ENCODE measurements at places on chromosomes 4 and X.

DNA sequence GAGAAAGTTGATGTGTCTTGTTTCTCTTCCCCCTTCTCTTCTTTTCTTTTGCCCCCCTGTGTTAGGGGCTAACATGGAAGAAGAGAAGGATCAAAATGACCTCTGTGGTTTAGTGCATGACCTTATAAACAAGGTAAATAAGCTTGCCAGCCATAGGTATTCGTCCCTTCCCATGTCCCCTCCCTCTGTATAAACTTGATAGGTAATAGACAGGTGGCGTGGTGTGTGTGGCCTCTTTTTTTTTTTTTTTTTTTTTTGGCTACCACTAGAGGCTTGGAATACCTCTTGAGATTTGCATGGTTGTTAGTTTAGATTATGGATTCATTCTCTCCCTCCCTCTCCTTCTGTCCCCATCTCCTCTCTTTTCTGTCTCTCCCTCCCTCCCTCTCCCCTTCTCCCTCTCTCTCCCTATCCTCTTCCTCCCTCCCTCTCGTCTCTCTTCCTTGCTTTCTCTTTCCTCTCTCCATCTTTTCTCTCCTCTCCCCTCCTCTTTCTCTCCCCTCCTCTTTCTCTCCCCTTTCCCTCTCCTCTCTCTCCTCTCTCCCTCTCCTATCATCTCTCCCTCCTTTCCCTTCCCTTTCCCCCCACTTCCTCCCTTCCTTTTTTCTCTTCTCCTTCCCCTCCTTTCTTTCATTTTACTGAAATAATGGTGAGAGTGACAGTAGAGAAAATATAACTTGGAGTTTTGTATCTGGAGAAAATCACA, 134.4 kb downstream of the AFF1 start:
- peak; percentile 67 for DNase-seq

DNA sequence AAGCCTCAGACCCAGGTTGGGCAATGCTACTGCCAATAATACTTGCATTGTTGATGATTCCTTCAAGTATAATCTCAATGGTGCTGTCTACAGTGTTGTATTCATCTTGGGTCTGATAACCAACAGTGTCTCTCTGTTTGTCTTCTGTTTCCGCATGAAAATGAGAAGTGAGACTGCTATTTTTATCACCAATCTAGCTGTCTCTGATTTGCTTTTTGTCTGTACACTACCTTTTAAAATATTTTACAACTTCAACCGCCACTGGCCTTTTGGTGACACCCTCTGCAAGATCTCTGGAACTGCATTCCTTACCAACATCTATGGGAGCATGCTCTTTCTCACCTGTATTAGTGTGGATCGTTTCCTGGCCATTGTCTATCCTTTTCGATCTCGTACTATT, 7.4 kb downstream of the LPAR4 start:
- DNase-seq: no peak

GRCh38 chrX:136872091-136872700, 8.3 kb downstream of the RBMX start:
- DNase-seq: no peak

- DNase-seq: no peak
These were observed 100.0 kb downstream of the ADAMTS3 start for GRCh38 chr4:72468904-72469502.

- DNase-seq: no peak
These were observed 34.0 kb upstream of the CYBB start for GRCh38 chrX:37745835-37746217.

DNA sequence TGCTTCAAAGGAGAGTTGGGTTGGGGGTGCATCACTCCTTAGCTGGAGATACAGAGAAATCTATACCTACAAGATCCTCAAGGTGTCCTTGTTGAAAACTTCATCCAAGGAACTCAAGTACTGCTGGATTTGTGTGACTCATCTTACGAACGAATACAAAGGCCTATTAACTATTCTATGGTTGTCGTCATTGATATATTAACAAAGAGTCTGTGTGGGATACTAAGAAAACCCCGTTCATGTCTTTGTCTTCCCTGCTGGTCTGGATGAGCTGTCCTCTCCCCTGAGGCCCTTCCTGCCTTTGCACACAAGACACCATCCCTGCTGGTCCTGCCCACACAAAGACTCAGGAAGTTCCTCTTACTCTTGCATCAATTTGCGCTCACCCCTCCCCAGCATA, 54.9 kb upstream of the IRF2 start:
- no peak for DNase-seq

DNA sequence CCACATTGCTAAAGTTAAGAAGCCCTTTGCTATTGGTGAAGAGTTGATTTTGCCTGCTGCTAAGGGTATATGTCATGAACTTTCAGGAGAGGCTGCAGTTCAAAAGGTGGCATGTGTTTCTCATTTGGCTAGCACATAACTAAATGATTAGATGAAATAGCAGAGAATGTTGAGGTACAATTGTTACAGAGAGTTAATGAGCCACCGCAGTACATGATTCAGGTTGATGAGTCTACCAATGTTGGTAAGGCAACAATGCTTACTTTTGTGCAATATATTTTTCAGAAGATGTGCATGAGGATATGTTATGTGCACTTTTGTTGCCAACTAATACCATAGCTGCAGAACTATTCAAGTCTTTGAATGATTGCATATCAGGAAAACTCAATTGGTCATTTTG, 21.1 kb upstream of the CXCL2 start:
- no peak for DNase-seq

DNA sequence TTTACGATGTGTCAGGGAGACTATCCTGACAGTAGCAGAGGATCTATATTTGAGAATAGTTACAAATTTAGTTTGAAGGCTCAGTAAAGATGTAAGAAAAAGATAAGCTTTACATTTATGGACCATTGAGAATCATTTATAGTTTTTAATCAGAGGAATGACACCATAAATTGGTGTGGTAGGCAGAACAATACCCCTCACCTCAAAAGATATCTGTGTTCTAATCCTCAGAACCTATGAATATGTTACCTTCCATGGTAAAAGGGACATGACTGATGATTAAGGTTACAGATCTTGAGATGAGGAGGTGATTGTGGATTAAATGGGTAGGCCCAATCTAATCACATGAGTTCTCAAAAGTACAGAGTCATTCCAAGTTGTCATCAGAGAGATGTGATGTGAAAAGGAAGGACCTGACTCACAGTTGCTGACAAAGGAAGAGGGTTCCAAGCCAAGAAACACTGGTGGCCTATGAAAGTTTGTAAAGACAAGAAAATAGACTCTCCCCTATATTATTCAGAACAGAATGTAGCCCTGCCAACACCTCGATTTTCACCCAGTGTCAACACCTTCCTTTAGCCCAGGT, 27.0 kb downstream of the EREG start:
- no peak for DNase-seq

DNA sequence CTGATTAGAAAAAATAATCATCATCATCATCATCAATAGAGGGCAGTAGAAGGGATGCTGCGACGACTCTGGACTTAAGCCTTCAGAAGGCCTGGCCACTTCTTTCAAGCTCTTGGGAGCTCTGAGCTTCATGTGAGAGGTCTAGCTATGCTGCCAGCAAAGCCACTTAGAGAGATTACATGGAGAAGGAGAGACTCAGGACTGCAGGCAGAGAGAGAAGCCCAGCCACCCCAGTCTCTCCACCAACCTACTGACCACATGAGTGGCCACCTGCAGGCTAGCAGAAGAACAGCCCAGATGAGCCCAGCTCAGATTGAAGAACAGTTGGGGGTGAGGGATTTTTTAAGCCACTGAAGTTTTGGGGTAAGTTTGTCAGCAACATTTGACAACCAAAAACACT, 17.1 kb upstream of the TMEM150C start:
- DNase-seq: no peak

GRCh38 chr4:117634716-117635115, 399.6 kb upstream of the NDST3 start:
- DNase-seq: no peak

GRCh38 chrX:20547611-20548051, 280.9 kb upstream of the RPS6KA3 start:
- DNase-seq: no peak

DNA sequence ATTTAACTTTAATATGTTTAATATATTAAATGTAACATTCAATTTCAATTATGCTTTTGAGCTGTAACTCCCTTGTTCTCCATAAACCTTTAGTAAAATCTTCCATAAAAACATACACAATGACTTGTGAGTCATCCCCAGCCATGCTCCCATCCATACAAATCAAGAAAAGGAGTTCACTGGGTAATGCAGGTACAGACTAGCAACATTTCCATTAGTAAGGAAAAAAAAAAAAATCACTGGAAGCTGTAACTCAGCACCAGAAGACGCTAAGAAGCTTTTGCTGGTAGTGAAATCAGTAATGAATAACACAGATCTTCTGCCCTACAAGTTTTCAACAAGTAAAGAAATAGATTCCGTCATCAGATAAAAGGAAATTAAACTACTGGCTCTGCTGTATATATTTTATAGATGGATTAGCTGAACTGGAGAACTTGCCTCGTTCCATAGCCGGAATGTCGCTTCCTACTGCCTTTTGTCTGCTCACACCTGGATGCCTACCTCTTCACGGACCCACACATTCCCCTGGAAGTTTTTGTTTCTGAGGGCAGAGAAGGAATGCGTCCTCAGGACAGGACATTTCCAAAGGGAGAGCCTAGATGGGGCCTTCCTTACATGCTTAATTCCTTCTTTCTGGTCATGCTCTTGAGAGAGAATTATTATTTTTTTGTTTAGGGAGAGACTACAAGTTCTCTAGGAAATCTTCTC, 298.4 kb upstream of the ANKRD50 start:
- no peak for DNase-seq

- peak; percentile 4 for DNase-seq
These were observed 7.9 kb downstream of the TRPC3 start for GRCh38 chr4:121943941-121944340.

DNA sequence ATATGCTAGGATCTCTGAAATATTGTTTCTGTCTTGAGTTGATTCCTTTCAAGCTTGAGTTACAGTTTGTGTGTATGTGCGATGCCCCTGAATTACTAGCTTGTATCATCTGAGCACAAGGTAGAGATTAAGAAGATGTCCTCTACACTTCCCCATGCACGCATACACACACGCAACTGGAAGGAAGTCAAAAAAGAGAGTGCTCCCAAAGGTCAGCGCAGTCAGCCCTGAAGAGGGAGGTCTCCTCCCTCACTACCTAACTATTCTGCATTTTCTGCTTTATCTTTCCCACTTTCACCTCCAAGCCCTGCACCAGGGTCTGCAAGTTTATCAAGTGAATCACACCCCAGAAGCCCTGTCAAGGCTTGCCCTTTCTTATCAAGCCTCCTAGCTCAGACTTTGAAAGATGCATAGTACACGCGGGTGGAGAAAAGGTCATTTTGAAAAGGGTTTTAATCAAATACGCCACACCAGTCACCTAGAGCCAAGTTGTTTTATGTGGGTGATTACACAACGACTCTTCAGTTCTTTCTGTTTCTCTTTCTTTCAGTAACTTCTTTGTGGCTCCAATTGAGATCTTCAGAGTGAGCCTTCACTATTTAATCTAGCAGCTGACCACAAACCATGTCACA, 127.7 kb downstream of the ASB9 start:
- no peak for DNase-seq

Data from SHP77 (cell line).